WTC11 (cell line): ENCODE measurements at places on chromosomes 7 and 10.

DNA sequence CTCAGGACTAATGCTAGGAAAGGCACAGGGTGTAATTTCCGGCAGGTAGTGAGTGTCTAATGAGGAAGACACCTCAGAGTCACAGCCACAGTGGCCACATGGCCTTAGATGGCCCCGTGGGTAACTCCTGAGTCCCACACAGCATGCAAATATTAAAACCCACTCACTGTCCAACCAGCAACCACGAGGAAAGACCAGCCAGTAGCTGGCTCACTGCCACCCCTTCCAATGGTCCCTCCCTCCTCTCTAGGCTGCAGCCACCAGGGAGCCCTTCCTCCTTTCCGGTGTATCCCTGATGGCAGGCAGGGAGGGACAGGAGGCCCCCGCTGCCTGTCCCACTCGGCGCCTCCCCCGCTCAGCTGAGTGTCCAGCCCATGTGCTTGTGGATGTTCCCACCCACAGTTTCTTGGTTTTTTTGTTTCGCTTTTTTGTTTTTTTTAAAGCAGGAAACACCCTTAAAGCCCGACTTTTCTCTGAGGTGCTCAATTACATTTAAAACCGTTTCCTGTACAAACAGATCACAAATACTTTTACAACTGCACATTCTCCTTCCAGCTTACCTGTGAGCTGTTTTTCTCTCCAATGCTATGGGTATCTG is 9.2 kb downstream of the BNIP3 start:
- no peak for DNase-seq

DNA sequence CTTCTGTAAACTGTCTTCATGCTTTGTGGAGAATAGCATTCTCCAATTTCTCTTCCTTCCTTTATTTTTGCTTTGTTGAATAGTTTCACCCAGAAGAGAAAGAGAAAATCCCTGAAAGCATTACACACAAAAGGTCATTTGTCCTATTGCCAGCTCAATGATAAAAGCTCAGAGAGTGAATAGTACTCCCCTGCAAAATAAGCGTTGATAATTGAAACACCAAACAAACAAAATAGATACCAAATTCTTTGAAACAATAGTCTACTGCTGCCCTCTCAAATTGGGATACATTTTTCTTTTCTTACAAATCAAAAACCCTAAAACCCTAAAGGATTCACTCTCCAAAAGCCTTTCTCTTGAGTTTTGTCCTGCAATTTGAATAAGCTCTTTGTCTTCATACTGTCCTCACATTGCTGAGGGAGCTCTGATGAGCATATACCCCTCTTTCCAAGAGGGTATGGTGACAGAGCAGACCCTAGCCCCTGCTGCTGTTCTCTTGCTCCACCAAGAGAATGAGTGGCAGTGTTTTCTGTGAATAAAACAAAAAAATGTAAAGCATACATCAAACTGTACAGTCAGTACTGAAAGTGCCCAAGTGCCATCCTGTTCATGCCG is 134.4 kb downstream of the CSTF2T start:
- no peak for DNase-seq

DNA sequence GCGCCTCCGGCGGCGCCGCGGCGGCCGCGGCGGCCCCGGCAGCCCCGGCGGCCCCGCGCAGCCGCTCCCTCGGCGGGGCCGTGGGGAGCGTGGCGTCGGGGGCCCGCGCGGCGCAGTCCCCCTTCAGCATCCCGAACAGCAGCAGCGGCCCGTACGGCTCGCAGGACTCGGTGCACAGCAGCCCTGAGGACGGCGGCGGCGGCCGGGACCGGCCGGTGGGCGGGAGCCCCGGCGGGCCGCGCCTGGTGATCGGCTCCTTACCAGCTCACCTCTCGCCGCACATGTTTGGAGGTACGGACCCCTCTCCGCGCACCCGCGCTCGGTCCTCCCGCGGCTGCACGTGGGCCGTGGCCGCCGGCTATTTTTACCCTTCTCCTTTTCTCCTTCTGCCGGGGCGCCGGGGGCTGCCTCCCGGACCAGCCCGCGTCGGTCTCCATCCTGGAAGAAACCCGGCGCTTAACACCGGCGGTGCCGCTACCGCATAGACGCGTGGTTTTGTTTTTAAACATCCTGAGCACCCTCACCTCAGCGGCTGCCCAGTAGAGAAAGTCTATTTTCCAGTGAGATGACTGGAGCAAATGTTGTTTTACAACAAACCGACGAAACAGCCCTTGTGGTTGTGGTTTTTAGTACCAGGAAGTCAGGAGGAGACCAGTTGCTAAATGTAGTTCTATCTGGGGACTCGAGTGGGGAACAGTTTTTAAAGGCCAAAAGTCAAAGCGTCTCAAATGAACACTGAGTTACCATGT is 1.3 kb downstream of the ZNRF2 start:
- DNase-seq, result peak; percentile 36

DNA sequence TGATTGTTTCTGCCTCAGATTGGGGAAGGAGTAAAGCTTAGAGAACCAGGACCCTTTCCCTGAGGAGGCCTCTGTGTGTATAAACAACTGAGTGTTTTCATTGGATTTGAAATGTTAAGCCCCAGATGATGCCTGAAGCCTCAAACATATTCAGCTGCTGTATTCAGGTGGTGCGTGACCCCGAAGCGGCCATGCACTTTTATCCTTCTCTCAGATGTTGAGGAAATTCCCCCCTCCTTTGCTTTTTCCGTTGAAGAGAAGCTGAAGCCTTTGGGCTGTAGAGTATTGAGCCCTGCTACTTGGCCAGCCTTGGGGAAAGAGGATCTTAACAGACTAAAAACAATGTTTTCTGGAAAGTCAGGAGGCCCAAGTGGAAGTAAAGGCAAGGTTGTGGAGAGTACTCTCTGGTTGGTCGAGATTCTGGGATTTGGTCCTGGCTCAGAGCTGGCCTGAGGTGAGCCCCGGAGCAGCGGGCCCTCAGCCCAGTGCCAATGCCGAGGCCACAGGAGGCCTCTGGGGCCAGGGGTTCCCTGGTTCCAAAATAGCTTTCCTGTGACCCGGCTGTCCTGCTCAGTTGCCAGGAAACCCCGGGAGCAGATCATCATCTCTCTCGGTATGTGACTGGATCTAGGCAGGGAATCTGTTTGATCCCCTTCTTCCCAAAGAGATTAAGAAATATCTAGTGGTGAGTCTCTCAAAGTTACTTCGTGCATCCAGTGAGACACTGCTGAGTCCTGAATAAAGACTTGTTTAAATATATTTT is 22.5 kb downstream of the FKBP6 start:
- no peak for DNase-seq

GRCh38 chr7:147541261-147541660 is 1049.3 kb upstream of the C7orf33 start:
- DNase-seq, result no peak

- DNase-seq, result no peak
Measured at GRCh38 chr10:46558122-46558391, 1.6 kb upstream of the GPRIN2 start.

DNA sequence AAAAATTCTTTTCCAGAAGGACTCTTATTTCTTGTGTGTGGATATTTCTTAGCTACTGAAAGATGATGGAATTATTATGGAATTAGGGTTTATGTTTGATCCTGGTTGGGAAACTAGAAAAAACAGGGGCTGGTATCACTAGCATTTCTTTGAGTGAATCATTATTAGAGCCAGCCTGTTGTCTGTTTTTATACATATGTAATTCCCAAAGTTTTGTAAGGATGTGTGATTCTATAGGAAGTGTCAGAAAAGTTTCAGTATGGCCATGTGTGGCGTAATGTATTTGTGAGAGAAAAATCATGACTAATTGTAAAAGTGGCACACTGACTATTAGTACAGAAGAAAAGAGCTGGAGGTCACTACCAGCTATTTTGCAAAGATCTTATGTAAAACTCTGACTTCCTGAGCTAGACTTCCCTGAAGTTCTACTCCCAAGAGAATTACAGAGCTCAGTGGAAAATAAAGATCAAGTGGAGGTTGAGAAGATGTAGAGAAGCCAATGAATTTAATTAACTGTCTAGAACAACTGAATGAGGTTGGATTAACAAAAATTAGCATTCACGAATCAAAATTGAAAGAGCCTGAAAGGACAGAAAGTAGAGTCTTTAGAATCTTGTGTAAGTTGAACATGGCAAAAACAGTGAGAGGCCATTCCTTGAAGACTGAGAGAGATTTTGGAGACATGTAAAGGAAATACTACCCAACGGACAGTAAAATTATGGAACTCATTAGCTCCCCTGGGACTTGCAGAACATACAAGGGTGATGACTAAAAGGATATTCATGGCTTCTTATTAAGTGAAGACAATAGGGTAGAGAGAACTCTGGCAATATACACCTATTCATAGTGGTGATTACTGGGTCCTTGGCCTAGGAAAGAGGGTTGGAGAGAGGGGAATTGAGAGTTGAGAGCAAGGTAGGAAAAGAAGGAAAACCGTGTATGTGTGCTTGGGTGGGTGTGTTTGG is 12.5 kb downstream of the ZNF365 start:
- no peak for DNase-seq

DNA sequence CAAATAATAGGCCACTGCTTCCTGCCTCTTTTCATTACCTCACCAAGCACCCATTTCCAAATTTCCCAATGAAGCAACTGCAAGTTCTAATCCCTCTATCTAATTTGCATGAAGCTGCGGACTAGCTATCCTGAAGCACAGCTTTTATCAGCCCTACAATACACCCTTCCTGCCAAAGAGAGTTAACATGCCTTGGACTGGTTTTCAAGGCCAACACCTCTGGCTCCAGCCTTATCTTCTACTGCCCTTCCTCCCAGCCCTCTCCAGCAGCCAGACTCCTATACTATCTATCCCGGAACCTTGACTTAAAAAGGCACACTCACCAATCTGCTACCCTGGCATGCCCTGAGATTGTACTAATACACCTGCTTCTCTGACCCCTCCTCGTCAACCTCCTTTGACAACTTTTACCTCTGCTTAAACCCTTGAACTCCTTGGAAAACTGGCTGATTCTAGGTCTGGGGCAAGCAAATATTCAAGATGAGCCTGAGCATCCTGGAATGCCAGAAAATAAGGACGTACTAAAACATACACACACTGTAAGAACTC is 73.4 kb downstream of the SGMS1 start:
- no peak for DNase-seq

GRCh38 chr7:78247910-78248689 is 449.5 kb downstream of the PHTF2 start:
- DNase-seq, result no peak

DNA sequence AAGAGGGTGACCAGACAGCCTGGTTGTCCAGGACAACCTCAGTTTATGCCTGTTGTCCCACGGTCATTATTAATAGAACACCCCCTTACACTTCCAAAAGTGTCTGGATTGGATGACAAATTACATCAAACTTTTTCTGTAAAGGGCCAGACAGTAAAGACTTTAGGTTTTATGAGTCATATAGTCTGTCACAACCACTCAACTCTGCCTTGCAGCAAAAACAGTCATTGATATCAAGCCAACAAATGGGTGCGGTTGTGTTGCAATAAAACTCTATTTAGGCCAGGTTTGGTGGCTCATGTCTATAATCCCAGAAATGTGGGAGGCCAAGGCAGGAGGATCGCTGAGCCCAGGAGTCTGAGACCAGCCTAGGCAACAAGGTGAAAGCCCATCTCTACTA is 66.7 kb upstream of the ATP6V0A4 start:
- no peak for DNase-seq

DNA sequence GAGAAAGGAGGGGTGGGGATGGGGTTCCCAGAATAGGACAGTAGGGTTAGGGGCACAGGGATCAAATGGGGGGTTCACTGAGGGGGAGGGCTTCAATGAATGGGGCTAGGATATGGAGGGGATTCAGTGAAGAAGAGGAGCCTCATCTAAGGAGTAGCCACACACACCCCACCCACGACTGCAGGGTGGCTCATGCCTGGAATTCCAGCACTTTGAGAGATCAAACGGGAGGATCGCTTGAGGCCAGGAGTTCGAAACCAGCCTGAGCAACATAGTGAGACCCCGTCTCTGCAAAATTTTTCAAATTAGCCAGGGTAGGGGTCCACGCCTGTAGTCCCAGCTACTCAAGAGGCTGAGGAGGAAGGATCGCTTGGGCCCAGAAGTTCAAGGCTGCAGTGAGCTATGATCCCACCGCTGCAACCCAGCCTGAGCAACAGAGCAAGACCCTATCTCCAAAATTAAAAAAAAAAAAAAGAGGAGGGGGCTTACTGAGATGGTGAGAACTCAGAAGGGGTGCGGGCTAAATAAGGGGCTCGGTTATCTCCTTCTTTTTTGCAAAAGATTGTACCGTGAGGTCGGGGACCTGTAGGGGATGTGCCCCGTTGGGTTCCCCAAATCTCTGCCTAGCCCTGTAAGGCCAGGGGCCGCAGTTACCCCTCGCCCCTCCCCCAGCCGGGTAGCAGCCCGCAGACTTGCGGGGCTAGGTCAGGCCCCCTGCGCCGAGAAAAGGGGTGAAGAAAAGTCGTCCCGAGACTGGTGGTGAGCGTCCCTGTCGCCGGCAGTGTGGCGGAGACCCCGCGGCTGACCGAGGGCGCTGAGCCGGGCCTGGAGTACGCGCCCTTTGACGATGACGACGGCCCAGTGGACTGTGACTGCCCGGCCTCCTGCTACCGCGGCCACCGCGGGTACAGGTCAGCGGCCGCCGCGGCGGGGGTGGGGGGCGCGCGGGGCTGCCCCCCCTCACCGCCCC is 43.1 kb upstream of the HSPB1 start:
- DNase-seq, result peak; percentile 46

DNA sequence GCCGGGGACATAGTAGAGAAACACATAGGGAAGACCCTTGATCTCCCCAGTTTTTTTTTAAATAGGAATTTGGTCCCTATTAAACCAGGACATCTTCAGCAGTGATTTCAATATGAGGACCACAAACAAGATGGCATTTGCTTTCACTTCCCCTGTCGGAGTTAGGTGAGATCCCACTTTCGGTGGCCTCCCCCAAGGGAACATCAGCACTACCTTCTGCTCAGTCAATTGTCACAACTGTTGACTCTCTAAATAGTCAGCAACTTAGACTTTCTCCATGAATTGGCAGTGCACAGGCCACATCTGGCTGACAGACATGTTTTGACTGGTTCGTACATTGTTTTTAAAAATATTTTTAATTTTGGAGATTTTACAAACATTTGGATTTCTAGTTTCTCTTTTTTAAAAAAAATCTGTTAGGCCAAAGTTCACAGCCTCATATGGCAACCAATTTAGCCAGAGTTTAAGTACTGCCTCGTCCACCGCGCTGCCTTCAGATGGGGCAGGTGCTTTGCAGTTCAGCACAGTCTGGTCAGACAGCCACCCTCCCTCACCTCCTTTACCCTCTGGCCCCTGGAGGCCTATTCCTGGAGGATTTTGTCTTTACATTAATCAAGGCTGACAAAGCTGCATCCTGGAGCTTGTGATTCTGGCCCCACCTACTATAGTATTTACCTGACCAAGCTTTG is 139.2 kb upstream of the PRR15 start:
- DNase-seq, result no peak

DNA sequence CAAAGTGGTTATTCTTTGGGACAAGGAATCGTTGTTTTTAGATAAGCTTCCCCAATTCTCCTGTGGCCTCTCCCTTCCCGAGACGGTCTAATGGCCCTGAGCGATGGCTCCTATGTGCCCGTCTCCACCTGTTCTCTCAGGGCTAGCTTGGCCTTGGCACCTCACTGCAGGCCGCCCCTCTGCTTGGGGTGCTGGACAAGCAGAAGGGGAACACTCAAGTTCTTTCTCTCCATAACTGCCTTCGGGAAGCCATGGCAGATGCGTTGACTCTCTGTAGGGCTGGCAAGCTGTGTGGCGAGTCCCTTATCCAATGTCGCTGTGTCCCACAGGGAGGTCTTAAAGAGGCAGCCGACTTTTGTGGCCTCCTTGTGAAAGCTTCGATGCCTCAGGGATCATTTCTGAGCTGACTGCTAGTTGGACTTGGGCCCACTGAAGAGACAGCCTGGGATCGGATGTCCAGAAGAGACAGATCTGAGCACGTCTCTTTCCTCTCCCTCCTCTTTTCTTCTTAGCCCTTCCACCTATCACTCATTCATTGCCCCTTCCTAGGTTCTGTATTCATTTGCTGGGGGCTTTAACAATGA is 70.8 kb downstream of the GRK5 start:
- DNase-seq, result no peak

- DNase-seq, result no peak
Measured at GRCh38 chr7:157613575-157614322, 276.9 kb downstream of the DNAJB6 start.
